ENCODE measurements at places on chromosomes 1 and 21. TPM values are rescaled to one million over a fixed set of nuclear protein-coding genes. Genes with fewer than 3 reads are reported as not detected.

Gene SPATA17
- total RNA-seq: 0.61 TPM

Gene MX2
- not detected for total RNA-seq

Gene CHI3L2
- total RNA-seq: not detected

Gene UMODL1
- not detected for total RNA-seq

Gene PALMD
- not detected for total RNA-seq

Gene LMOD1
- not detected for total RNA-seq

Gene GNAI3
- total RNA-seq: 11.1 TPM

DNA sequence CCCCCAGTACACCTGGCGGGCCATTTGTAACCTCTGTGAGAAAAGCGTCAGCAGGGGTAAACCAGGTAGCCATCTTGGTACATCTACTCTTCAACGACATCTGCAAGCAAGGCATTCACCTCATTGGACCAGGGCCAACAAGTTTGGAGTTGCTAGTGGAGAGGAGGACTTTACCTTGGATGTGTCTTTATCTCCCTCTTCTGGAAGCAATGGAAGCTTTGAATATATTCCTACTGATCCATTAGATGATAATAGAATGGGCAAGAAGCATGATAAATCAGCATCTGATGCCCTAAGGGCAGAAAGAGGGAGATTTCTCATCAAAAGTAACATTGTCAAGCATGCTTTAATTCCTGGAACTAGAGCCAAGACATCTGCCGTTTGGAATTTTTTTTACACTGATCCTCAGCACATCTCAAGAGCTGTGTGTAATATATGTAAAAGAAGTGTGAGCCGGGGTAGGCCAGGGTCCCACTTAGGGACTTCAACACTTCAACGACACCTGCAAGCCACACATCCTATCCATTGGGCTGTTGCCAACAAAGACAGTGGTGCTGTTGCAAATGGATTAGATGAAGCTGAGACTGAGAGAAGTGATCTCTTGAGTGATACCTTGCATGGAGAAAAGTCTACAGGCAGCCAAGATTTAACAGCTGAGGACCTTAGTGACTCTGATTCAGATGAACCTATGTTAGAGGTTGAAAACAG lies 2.7 kb downstream of the ZBED6 start:
- peak; percentile 41 for DNase-seq
- no peak overlapping the region for H3K4me3 ChIP-seq
- H3K4me1 ChIP-seq: peaks cover 55% of the 10 kb centered on the region
- no peaks in the 10 kb centered on the region for H3K27me3 ChIP-seq

DNA sequence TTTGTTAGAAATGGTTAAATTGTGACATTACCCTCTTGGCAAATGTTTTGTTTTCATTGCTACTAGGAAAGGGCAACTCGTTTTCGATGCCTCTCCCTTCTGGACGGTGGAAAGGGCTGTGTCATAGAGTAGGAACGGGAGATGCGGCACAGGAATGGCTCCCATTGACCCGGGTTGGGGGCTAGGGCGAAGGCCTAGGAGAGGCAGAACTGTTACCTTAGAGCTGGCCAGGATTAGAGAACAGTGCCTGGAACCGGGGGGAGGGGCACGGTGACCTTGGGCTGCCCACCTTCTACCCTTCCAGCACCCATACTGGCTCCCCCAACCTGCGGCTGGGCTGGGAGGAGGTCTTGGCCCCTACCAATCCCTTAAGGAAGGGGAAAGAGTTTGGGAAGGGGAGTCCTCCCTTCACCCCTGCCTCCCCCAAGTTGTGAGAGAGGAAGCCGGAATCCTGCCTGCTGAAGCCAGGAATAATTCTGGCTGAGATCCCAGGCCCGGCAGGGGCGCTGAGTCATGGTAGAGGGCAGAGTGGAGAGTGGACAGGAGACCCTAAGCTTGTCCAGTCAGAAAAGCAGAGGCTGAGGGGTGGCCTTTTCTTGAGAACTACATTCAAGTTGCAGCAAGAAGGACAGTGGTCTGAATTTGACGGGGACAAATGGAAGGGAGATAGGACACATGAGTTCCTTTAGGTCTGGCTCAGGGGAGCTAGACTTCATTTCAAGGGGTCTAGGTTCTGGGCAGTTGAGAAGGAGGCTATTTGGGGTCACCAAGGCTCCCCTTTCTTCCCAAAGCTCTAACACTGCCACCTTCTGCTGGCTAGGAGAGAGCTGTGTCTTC lies 8.2 kb downstream of the LMNA start:
- H3K4me1 ChIP-seq: peaks cover 84% of the 10 kb centered on the region
- no peak overlapping the region for H3K4me3 ChIP-seq

- no peak for DNase-seq
- H3K4me3 ChIP-seq: no peak overlapping the region
- H3K27me3 ChIP-seq: peaks cover 38% of the 10 kb centered on the region
- no peaks in the 10 kb centered on the region for H3K36me3 ChIP-seq
- H3K27ac ChIP-seq: no peak overlapping the region
These were observed 12.4 kb downstream of the FBXO2 start for GRCh38 chr1:11641776-11642305.

GRCh38 chr21:42257091-42257765 lies 38.3 kb downstream of the ABCG1 start:
- H3K27ac ChIP-seq: no peak overlapping the region
- H3K4me1 ChIP-seq: no peaks in the 10 kb centered on the region
- H3K27me3 ChIP-seq: no peaks in the 10 kb centered on the region
- H3K36me3 ChIP-seq: no peaks in the 10 kb centered on the region

DNA sequence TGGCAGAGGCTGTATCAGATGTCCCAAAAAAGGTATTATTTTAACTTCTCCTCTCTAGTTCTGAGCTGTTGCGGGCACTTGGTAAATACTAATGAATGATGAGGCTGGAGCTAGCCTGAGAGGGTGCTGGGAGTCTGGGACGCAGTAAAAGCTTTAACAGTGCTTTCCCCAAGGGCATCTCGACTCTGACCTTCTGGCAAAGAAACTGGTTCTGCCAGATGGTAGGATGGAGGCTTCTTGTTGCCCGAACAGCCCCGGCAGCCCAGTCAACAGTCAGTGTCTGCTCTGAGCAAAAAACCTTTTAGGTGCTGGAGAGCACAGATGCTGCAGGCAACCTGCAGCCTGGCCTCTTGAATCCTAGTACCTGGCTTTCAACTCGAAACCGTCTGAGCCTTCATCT lies 2.5 kb upstream of the PNRC2 start:
- H3K27ac ChIP-seq: peak overlapping the region; percentile 15
- H3K36me3 ChIP-seq: peaks cover 19% of the 10 kb centered on the region
- H3K4me3 ChIP-seq: no peak overlapping the region

DNA sequence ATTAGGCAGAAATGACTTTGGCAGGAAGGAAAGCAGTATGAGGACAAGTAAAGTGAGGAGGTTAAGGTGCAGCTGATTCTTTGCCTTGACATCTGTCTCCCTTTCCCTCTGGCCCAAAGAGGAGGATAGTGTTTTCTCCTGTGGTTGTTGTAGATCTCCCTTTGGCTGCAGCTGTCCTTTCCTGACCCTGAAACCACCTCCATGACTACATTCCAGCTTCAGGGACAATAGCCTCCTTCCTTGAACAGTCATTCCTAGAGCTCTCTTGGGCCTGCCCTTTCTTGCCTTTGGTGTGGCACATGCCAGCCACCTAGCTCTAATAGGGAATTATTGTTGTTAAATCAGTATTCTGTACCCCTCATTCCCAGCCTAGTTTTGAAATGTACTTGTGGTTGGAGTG lies 6.2 kb downstream of the ZMYM1 start:
- H3K4me1 ChIP-seq: peaks cover 10% of the 10 kb centered on the region
- H3K36me3 ChIP-seq: no peaks in the 10 kb centered on the region
- no peak overlapping the region for H3K27ac ChIP-seq
- H3K4me3 ChIP-seq: no peak overlapping the region
- DNase-seq: no peak

- no peak overlapping the region for H3K4me3 ChIP-seq
- no peak for DNase-seq
These were observed 216.8 kb downstream of the KAZN start for GRCh38 chr1:14815175-14815877.

GRCh38 chr1:178966312-178966711 lies 59.4 kb upstream of the FAM20B start:
- no peak for DNase-seq
- no peak overlapping the region for H3K4me3 ChIP-seq

- H3K27ac ChIP-seq: no peak overlapping the region
- H3K36me3 ChIP-seq: no peaks in the 10 kb centered on the region
- no peak for DNase-seq
- no peaks in the 10 kb centered on the region for H3K27me3 ChIP-seq
These were observed 265.2 kb downstream of the ADGRL2 start for GRCh38 chr1:82065916-82066315.

DNA sequence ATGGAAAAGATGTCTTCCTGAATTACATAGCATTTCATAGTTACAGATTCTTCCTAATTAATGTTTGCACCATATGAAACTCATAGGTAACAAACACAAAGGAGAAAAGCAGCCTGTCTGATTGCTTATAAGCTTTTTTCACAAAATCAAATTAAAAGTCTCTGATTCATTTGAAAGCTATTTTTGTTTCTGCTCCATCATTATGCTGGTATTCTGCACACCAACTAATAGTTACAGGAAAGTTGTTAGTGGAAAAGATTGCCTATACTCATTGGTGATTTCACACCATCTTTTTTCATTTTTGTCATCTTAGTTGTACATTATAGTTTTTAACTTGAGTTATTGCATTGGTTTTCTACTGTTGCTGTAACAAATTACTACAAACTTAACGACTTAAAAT lies 70.0 kb downstream of the PRKAA2 start:
- no peaks in the 10 kb centered on the region for H3K4me1 ChIP-seq
- no peak overlapping the region for H3K4me3 ChIP-seq
- no peaks in the 10 kb centered on the region for H3K36me3 ChIP-seq
- no peak overlapping the region for H3K27ac ChIP-seq
- H3K27me3 ChIP-seq: no peaks in the 10 kb centered on the region
- DNase-seq: no peak

DNA sequence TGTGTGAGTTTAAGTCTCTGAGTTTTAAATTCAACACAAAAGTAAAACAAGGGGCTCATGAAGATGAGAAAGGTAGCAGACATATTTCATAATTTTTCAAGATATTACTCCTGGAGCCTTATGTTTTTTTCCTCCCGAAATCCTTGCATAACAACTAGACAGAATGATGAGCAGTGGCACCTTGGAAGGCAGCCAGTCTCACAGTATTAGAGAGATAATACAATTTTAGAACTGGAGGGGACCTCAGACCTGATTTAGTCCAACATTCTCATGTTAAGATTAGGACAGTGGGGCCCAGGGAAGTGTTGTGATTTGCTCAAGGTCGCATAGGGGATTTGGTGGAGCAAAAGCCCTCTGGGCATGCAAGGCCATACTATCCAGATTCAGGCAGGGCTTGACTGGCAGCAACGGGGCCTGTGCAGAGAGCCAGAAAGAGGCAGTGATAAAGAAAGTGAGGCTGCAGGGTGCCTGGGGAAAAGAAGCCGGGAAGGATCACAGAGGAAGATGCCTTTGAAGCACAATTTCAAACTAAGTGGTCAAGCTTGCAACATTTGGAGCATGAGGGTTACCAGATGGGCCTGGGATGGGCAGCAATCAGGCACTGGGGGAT lies 31.4 kb upstream of the BCL9 start:
- no peak overlapping the region for H3K27ac ChIP-seq
- no peaks in the 10 kb centered on the region for H3K27me3 ChIP-seq
- H3K4me3 ChIP-seq: no peak overlapping the region
- H3K36me3 ChIP-seq: no peaks in the 10 kb centered on the region

DNA sequence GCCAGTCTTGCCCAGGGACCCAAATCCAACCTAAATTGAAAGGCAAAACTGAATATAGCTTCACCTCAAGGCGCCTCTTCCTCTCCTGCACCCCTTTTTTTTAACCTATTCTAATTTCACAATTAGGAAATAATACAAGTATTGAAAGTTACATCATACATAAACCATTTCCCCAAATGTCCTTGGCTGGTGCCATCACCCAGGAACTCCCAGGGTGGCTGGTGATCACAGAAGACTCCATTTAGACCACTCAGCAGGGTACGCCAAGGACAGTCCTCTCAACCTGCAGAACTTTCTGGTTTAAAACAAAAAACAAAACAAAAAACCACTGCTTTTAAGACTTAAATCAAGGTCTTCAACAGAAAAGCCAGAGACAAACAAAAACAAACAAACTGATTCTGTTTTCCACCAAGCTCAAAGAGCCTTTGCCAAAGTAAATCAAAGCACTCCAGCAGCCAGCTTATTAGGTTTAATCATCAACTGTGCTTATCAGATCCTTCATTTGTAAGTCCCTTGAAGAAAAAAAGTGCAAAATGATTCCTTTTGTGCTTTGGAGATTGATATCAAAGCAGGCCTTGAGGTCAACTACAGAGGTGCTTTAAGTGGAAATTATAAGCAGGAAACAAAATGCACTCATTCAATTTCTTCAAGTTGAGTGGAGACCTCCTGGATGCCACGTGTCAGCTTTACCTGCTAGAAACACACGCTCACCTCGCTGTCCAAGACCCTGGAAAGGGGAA lies 113.0 kb downstream of the ETS2 start:
- no peaks in the 10 kb centered on the region for H3K4me1 ChIP-seq
- H3K27me3 ChIP-seq: no peaks in the 10 kb centered on the region
- DNase-seq: no peak
- H3K36me3 ChIP-seq: no peaks in the 10 kb centered on the region
- H3K4me3 ChIP-seq: no peak overlapping the region
